ENCODE measurements at places on chromosomes 6 and 20.
A peak's percentile ranks its signal among the peaks of the same experiment; 100 is the strongest.

DNA sequence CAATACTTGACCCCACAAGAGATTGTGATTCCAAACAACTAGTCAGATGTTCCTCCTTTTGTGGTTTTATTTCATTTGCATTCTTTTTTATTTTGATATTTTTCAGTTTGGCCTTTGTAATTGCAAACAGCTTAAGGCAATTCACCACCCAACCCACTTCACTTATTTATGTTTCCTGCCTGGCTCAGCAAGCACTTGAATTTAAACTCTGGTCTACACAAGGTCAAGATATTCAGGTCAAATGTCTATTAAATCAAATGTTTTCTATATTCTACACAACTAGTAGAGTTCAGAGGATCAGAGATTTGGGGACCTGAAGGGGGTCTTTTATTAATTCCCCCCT lies 100.1 kb downstream of the SGK1 start:
- DNase-seq, result no peak

- DNase-seq, result no peak
Measured at GRCh38 chr6:6901205-6901719, 206.5 kb upstream of the RREB1 start.

GRCh38 chr20:8515810-8516435 lies 383.9 kb downstream of the PLCB1 start:
- no peak for DNase-seq

- peak; percentile 96 for DNase-seq
Measured at GRCh38 chr20:54643761-54644160, 168.4 kb downstream of the DOK5 start.

GRCh38 chr6:20669571-20670314 lies 135.5 kb downstream of the CDKAL1 start:
- DNase-seq, result no peak

DNA sequence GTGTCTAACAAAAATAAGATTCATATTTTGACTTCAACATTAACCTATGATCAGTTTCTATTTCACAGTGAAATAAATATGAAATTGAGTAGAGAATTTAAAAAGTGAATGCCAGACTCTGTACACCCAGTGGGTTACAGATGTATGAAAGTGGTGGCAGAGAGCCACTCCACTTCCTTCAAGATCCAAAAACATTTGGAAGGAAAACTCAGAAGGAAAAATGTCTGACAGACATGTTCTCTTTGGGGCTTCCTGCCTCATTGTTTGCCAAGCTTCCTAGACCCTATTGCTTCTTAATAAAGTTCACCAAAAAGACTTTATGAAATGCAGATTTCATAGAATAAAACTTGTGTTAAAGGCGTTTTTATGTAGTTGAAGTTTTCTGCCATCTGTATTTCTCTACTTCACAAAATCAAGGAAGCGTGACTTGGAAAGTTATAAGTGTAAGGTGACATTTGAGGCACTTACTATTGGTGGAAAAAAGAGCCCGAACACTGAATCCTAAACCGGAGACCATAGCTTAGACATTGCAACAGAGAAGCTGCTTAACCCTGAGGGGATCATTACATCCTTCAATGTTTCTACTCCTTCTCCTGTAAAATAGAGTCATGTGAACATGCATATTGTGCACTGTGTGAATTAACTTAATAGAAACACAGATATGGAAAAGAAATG lies 12.8 kb downstream of the HMGCLL1 start:
- no peak for DNase-seq

DNA sequence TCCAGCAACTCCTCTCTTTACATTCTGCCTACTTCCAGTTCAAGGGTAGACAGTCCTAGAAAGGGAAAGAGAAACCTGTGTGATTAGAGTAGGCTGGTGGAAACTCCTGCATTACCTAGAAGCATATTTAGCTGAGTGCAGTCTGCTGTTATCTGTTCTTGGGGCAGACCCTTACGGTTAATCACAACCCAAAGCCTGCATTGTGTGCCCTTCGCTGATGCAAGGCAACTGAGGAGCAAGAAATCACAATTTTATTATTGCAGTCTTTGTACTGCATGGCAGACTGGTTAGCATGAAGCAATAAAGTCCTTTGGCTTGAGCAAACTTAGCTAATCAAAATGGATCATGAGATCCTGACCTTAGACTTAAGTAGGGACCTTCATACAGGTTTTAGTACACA lies 1.5 kb upstream of the GOPC start:
- DNase-seq, result no peak

DNA sequence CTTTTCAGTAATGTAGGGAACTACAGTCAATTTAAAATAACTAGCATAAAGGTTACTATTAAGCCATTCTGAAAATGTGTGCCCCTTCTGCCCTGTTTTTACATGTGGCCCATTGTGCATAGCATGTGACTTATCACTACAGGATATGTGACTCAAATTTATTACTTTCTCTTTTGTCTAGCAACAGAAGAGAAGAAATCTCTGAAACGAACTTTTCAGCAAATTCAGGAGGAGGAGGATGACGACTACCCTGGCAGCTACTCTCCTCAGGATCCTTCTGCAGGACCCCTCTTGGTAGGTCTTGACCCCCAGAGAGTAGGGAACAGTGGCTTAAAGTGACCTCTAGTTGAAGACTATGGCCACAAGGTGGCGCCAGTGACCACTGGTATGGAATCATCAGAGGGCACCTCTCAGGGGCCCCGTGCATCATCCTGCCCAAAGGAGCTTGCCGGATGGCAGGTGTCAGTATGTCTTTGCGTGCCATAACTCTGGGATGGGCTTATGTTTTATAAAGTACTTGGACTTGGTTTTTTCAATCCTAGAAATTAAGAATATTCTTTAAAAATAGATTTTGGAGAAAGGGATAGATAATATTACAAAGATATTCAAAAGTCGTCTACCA lies 23.9 kb downstream of the RPRD1B start:
- peak; percentile 61 for DNase-seq

DNA sequence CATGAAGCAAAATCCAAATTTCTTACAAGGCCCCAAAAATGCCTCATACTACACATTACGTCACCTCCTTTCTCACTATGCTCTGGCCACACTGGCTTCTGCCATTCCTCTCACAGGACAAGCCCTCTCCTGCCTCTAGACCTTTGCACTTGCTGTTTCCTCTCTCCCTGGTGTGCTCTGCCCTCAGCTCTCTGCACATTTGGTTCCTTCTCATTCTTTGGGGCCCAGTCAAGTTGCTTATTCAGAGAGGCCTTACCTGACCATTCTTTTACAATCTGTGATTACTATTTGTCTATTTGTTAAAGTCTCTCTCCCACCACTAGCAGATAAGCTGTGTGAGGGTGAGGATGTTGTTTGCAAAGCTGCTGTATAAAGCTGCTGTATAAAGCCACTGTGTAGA lies 15.4 kb upstream of the GSTA4 start:
- no peak for DNase-seq

DNA sequence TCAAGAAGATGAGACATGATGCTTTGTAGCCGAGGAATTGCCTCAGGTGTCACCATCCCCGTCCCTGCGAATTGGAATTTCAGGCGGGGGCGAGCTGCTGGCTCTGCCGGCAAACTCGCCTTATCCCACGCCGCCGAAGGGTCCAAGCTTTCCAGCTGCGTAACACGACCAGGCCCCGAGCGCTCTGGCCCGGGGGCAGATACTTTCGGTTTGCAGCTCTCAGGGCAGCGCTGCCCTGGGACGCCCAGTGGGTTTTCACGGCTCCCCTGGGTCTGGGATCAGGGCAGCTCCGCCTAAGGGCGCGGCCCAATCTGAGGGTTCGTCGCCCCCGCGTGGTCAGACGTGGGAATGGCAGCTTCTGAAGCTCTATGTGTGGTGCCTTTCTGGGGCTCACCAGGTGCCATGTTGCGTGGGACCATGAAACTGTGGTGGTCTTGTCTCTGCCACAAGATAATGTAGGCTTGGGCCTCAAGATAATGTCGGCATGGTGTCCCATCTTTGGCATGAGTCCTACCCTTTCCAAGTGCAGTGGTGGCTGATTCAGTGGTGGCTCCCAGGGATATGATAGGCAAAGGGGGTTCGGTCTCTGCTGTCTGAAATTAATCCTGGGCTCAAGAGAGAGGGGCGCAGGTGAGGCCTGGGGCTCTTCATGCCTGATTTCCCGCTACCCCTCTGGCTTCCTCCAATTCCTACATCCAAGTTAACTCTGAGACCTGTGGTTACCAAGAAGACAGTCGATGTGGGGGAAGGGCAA lies 21.0 kb downstream of the PIGT start:
- DNase-seq, result peak; percentile 79

DNA sequence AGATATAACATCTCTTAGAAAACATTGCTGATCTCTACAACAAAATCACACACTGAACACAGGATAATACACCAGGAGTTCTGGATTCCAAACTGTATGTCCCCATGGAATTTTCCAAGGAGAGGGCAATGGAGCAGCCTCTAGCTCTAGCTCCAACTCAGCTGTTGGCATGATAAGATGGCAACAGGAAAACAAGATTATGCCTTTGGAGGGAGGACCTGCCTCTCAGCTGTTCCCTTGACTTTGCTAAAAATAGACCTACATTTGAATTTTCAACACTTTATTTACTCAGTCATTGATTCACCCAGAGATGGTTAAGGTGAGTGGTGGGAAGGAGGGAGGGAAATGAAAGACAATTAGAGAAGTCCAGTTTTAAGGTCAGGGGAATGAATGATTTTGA lies 246.7 kb downstream of the ALDH8A1 start:
- no peak for DNase-seq

DNA sequence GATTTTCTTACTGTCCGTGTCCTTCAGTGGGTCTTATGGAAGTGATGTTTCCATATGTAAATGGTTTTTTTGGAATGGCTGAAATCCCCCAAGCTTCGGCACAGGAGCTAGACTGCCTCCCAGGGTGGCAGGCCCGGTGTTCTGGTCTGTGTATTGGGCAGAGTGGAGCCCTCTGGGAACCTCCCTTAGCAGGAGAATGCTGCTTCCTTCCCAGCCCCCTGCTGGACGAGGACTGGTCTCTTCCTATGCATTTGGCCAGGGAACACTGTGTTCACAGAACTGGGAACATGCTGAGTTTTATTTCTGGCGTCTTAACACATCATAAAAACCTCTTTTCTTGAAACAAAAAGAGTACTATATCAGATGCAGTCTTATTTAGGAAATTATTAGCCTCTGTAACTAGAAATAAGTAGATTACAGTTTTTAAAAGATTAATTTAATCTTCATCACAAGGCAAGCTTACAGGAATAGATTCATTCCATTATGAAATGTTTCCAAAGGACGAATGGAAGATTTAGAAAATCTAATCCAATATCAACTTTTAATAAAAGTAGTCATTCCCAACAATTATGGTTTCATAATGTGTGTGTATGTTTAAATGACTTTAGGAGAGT lies 56.6 kb downstream of the SYTL3 start:
- peak; percentile 37 for DNase-seq

DNA sequence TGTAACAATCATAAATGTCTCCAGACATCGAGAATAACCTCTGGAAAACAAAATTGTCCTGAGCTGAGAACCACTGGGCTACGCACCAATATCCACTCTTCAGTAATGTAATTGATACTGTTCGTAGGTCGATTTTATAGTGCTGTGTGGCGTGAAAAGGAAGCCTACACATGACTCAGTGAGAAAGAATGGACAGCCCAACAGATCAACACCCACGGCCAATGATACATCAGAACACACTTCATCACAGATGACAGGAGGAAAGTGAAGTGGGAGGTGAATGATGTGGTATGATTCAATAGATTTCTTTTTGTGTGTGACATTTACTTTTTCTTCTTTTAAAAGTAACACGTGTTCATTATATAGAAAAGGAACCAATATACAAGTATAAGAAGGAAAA lies 93.5 kb downstream of the RPS12 start:
- DNase-seq, result peak; percentile 85

DNA sequence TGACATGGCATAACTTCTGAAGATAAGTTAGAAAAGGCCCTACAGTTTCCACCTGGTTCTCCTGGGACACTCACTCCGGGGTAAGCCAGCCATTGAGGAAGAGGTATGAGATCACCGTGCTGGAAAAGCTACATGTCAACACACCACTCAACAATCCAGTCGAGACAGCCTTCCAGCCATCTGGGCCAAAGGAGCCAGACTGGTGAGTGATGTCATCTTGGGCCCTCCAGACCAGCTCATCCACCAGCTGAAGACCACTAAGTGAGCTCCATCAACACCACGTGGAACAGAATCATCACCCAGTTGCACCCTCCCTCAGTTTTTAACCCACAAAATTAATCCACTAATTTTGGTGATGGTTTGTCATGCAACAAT lies 32.3 kb upstream of the RSPO4 start:
- no peak for DNase-seq

DNA sequence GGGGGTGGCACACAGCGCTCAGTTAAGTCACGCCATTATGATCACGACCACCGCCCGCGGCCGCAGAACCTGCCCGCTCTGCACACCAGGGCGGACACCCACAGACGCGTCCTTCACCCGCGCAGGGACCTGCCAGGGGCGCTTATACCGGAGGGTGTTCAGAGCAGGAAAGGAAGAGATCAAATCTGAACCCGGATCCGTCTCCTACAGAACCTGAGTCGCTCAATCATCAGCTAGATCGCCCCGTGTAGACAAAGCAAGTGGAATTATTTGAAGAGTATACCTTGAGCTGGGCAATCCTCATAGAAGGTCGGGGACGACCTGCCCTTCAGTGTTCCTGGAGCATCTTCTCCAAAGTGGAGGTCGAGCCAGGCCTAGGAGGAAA lies 14.4 kb upstream of the ZNF217 start:
- no peak for DNase-seq

GRCh38 chr6:109076377-109076776 lies 18.3 kb downstream of the SESN1 start:
- no peak for DNase-seq

- peak; percentile 90 for DNase-seq
Measured at GRCh38 chr6:127182501-127182900, 64.0 kb downstream of the RSPO3 start.

- peak; percentile 73 for DNase-seq
Measured at GRCh38 chr6:65979120-65979519, 272.1 kb upstream of the EYS start.

DNA sequence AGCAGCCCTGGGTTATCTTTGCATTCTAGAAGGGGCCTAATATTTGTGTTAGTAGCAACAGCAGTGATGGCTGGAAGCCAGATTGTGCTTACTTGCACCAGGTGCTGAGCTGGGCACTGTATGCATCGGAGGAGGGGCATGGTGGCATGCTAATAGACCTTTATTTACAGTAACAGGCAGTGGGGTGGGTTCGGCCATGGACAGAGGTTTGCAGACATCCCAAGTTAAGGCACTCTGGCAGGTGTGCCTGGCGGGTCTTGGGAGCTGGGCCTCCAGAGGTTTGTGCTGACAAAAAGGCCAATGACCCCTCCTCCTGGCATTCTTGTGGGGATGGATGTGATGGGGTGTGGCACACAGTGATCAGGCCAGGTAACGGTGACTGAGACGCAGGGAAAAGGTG lies 39.0 kb upstream of the CD93 start:
- DNase-seq, result no peak

Measured in fibroblast of skin of abdomen (primary cell).